Cerebellar nuclear complex (tissue), 1 donor: ENCODE measurements at places on chromosomes 6 and 20.
A peak's percentile ranks its signal among the peaks of the same experiment; 100 is the strongest.

- no peak for DNase-seq
These were observed 199.0 kb upstream of the HSF2 start for GRCh38 chr6:122200440-122200839.

DNA sequence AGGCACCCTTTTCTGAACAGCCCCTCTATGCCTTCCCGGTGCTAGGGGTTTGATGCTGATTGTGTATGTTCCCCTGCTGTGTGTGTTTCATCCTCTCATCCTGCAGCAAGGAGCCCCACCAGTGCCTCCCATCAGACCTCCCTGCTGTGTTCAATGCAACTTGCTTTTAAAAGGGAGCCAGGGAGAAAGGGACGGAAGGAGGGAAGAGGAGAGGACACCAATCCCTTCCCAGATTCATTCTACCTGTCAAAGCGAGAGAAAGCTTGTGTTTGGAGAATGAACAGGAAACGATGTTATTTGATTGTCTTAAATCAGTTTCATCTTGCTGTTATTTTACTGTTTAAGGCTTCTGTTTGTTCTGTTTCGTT lies 259.2 kb downstream of the ADGB start:
- DNase-seq, result no peak

GRCh38 chr20:24877652-24878051 lies 71.4 kb upstream of the CST7 start:
- no peak for DNase-seq

- no peak for DNase-seq
These were observed 8.2 kb downstream of the ARHGAP40 start for GRCh38 chr20:38609815-38610214.

DNA sequence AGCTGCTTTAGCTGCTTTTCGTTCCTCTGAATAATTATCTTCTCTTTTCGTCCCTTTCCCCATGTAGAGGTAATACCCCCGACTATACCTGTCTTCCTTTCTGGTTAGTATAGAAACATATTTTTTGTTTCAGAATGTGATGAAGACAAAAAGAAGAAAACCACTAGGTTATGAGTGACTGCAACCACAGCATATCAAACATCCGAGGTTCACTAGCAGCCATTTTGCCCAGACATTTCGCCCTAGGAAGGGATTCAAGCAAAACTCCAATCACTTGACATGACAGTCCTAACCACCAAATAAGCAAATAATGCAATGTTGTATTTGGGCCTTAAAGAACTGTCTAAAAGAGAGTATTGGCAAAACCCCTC lies 9.4 kb downstream of the SNX5 start:
- no peak for DNase-seq

DNA sequence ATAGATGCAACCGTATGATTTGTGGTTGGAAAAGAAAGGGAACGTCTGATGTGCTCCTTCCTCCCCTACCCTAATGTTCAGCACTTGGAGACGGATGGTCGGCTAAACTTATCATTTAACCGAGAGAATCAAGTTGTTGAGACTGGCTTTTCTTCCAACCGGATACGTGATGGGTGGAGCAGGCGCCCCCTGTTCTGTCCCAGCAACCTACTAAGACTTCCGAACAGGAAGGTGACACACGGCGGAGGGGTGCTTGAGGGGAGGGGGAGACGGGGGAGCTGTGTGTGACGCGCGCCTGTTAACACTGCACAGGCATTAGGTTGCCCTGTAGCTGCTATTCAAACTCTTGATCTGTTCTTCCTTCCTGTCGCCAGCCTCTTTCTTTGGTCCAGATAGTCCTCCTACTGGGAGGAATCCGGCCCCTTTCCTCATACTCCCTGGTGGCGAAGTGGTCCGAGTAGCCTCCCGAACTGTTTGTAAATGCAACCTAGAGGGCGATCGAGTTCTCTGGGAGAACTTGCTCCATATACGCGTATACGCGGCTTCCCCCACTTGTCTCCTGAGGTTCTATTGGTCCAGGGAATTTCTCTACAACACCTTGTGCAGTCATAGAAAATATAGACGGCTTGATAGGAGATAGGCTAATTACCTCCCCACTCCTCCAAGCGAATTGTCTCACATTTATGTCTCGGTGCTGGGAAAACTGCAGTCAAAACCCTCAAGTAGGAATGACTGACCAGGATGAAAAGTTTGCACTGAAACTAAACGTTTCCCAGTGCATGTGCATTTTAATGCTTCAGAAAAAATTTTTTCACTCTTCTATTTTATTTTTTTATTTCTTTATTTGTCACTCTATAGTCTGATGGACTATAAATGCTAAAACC lies 126.0 kb upstream of the SLC2A12 start:
- DNase-seq, result peak; percentile 85
